ENCODE measurements at places on chromosomes 16 and 17. TPM values are rescaled to one million over a fixed set of nuclear protein-coding genes. Genes with fewer than 3 reads are reported as not detected.

- no peak overlapping the region for H3K4me3 ChIP-seq
- no peaks in the 10 kb centered on the region for H3K27me3 ChIP-seq
- no peak for DNase-seq
- H3K4me1 ChIP-seq = no peaks in the 10 kb centered on the region
- H3K36me3 ChIP-seq = no peaks in the 10 kb centered on the region
Measured at GRCh38 chr16:17437127-17437720, 33.5 kb downstream of the XYLT1 start.

GRCh38 chr16:78507576-78507975 is 408.1 kb downstream of the WWOX start:
- no peak overlapping the region for H3K4me3 ChIP-seq
- DNase-seq = no peak
- H3K36me3 ChIP-seq = no peaks in the 10 kb centered on the region
- H3K27me3 ChIP-seq = no peaks in the 10 kb centered on the region

Gene SLC12A3
- total RNA-seq = not detected

DNA sequence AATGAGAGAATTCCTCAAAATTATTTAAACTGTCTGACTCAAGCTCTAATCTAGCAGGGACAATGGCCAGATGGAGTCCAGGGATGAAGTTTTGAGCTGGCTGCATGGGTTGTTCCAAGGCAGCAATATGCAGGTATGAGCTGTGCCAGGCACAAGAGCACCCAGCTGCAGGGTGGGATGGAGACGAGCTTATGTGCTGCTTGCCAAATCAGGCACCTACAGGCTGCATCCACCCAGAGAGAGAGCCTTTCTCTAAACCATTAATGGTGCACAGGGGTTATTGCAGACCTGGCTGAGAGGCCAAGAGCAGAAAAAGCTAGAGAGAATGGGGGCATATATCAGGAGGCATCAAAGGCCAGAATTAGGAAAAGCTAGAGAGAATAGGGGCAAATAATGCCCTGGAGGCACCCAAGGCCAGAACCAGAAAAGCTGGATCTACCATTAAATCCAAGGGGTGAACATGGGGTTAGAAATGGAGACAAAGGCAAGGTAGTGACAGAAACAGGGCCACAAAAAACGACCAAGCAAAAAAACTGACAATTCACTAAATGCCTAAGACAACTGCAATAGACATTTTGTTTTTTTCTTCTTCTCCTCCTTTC is 11.0 kb downstream of the KRT33A start:
- H3K4me1 ChIP-seq = peaks cover 7% of the 10 kb centered on the region
- H3K27me3 ChIP-seq = no peaks in the 10 kb centered on the region
- H3K36me3 ChIP-seq = no peaks in the 10 kb centered on the region
- no peak overlapping the region for H3K4me3 ChIP-seq
- DNase-seq = no peak

Gene RAP1GAP2
- total RNA-seq = 10.8 TPM

Gene TMC5
- 28.8 TPM for total RNA-seq

DNA sequence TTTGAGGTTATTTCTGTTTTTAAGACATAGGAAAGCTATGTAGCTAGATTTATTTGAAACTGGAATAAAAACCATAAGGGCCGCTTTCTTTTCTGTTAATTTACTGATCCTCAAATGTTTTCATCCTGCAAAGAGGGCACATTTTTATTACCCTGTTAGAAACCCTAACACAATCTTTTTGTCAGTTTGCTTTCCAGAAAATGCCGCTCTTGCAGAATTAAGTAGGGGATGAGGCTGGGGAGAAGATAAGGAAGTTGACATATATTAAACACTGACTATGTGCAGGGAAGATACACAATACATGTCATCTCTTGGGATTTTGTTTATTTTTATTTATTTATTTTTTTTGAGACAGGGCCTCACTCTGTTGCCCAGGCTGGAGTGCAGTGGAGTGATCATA is 15.7 kb downstream of the USP43 start:
- H3K36me3 ChIP-seq = no peaks in the 10 kb centered on the region
- H3K4me3 ChIP-seq = no peak overlapping the region
- H3K4me1 ChIP-seq = no peaks in the 10 kb centered on the region
- no peak for DNase-seq
- H3K27ac ChIP-seq = no peak overlapping the region

GRCh38 chr16:25625620-25626019 is 66.1 kb upstream of the HS3ST4 start:
- no peaks in the 10 kb centered on the region for H3K36me3 ChIP-seq
- no peaks in the 10 kb centered on the region for H3K4me1 ChIP-seq
- no peak overlapping the region for H3K4me3 ChIP-seq
- no peaks in the 10 kb centered on the region for H3K27me3 ChIP-seq
- DNase-seq = peak; percentile 42

DNA sequence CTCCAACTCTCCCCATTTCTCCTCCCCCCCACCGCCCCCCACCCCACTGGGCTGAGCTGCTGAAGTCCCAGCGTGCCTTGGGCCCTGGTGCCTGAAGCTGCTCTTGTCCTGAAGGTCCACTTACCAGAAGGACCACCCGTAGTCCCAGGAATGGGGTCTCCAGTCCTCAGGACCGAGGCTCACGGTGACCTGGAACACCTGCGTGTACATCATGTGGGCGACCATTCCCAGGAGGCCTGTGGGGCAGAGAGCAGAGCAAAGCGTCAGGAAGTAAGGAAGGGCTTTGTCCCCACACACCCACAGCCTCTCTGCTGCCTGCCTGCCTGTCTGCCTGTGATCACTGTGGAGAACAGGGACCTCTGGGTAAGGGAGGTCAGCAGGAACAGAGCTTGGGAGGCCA is 218.7 kb downstream of the GSG1L start:
- no peaks in the 10 kb centered on the region for H3K27me3 ChIP-seq
- H3K4me3 ChIP-seq = no peak overlapping the region
- H3K27ac ChIP-seq = no peak overlapping the region
- no peaks in the 10 kb centered on the region for H3K36me3 ChIP-seq

Gene CDK5R1
- total RNA-seq = 0.88 TPM

Gene TEX14
- total RNA-seq = 0.33 TPM

Gene ATP2A1
- 0.33 TPM for total RNA-seq

DNA sequence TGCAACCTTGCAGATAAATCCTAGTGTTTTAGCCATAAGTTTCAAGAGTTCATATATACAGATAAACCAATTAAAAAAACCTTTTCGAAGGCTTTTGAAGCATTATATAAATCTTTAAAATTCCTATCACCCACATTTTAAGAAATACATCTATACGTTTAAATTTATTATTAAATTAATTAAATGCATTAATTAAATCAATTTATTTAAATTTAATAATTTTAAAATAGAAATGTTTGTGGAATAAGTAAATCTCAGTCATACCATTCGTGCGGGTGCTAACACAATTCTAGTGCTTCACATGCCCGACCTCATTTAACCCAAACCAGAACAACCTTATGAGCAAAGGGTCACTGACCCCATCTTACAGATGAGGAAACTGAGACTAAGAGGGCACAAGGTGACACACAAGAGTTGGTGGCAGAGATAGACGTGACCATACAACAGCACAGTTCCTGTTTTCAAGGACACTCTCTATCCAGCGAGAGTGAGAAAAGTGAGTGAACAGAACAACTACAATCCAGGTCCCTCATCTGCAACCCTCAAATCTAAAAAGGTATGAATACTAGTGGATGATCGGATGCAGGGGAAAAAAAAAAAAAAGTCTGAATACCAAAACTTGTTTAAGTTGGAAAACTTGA is 1.4 kb downstream of the NSMCE1 start:
- H3K27me3 ChIP-seq = no peaks in the 10 kb centered on the region
- no peak overlapping the region for H3K4me3 ChIP-seq

GRCh38 chr17:60280673-60281072 is 111.3 kb downstream of the USP32 start:
- H3K27me3 ChIP-seq = no peaks in the 10 kb centered on the region
- no peak for DNase-seq

DNA sequence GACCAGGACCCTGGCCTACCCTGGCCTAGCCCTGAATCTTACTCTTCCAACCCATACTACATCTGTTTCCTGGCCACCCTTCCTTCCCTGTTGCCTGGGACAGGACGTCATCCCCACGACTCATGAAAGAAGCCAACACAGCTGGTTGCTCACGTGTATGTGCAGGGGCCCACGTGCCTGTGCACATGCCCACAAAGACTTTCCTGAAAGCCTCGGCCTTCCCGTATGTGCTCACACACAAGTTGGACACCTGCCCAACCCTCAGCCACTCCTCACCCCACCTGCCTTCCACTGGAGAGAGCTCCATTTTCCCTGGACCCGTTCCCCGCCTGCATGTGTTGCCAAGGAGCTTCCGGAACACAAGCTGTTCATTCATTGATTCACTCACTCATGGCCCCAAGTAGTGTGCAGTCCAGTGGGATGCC is 7.0 kb downstream of the PLXDC1 start:
- H3K36me3 ChIP-seq = no peaks in the 10 kb centered on the region
- H3K27ac ChIP-seq = peak overlapping the region; percentile 91
- H3K27me3 ChIP-seq = no peaks in the 10 kb centered on the region

Gene MMP2
- total RNA-seq = 113 TPM
